ENCODE measurements at places on chromosomes 6 and 20.

DNA sequence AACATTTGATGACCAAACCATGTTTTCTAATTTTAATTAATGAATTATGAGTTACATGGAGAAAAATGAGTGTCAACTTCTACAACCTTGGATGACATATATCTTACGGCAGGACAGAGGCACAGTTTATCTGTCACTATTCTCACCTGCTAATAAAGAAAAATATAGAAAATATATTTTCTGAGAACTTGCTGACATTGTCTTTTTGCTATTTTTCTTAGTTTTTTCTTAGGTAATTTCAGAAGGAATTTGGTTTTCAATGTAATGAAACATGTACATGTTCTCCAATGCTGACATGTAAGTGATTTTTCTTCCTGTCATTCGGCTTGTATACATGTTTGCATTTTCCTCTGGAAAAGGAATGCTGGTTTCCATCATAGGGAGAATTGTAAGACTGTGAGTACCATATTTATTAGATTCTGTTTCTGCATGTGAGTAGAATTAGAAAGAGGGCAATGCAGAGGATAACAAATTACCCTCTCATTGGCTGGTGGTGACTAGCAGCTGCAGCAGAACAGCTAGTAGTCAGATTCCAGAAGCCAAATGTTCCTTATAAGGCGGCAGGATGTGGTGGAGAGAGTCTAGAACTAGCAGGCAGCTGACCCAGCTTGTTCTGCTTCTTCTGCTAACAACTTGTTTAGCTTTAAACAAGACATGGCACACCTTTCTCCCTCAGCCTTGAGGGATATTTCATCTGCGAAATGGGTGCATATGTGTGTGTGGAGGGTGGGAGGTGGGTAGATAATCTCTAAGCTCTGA is 132.8 kb upstream of the SPACA1 start:
- DNase-seq: no peak

GRCh38 chr6:115539531-115539930 is 521.2 kb downstream of the FRK start:
- no peak for DNase-seq

DNA sequence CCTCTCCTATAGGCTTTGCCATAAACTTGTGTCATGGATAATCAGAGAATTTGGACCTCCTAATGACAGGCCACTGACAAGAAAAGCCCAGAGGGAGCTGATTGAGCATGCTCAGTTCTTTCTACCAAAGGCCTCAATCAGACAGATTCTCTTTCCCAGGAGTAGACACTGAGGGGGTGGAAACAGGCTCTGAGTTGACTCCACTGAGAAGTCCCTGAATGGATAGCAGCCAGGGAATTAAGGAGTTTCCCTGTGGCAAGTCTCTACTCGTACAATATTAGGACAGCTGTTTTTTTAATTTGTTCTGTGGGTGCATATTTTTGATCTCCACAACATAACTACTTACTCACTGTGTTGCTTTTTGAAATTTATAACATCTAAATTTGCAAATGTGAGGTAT is 63.3 kb downstream of the SLC16A10 start:
- no peak for DNase-seq

GRCh38 chr6:91081452-91082067 is 494.7 kb upstream of the MAP3K7 start:
- DNase-seq: peak; percentile 4

- no peak for DNase-seq
Measured at GRCh38 chr6:26205625-26206574, 118.7 kb downstream of the HFE start.

All from GM19239 (cell line).